Psoas muscle (tissue), 8 donors: ENCODE measurements at places on chromosomes 4 and X. TPM values are rescaled to one million over a fixed set of nuclear protein-coding genes. Genes with fewer than 3 reads are reported as not detected.

DNA sequence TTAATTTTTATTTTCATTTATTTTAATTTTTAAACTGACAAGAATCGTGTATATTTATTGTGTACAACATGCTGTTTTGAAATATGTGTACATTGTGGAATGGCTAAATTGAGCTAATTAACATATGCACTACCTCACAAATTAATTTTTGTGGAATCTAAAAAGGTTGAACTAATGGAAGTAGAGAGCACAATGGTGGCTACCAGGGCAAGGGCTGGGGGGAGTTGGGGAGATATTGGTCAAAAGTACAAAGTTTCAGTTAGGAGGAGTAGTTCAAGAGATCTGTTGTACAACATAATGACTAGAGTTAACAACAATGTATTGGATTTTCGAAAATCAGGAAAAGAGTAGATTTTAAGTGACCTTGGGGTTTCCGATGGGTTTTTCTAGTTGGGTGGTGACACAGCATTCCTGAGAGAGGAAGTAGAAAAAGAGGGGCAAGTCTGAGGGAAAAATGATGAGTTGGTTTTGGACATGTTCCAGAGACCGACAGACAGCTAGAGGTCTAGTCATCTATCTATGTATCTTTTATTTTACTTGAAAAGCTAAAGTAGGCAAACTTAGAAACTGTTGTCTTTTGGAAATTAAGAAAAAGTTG is 23.2 kb downstream of the APOO start:
- H3K27me3 ChIP-seq = no peaks in the 10 kb centered on the region
- H3K36me3 ChIP-seq = no peaks in the 10 kb centered on the region
- no peak overlapping the region for H3K4me3 ChIP-seq

GRCh38 chrX:147322496-147322895 is 508.0 kb upstream of the CXorf51A start:
- no peak overlapping the region for H3K4me3 ChIP-seq
- H3K36me3 ChIP-seq = no peaks in the 10 kb centered on the region
- H3K4me1 ChIP-seq = no peaks in the 10 kb centered on the region
- no peak for DNase-seq

DNA sequence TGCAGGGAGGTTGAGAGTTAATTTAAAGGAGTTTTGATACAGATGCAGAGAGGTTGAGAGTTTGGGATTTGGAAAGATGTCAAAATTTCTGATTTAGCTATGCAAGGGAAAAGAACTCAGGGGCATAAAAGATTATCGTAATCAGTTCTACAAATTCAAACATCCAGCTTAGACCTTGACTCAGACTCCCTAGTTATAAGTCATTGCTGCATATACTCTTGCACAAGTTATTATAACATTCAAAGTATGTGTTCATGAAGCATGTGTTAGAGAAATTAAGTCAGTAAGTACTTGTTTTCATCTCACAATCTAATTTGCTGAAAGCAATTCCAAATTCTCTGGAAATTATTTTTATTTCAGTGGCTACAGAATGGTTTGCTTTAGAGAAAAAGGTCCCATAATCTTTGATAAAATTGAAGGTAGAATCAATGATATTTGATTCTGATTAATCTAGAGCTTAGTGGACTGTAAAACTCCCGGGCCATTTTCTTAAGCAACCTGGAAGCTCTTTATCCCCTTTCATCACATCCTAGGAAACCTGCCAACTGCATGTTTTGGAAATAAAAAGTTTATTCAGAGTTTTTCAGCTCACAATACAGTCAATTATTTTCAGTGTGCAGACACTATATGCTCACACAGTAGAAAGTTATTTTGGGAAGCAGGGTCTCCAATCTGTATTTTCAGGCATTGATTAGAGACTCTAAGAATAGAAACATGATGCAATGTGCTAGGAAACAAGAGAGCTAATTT is 132.9 kb upstream of the SPANXC start:
- no peaks in the 10 kb centered on the region for H3K36me3 ChIP-seq
- H3K4me1 ChIP-seq = no peaks in the 10 kb centered on the region
- no peak overlapping the region for H3K4me3 ChIP-seq
- no peak overlapping the region for H3K27ac ChIP-seq

DNA sequence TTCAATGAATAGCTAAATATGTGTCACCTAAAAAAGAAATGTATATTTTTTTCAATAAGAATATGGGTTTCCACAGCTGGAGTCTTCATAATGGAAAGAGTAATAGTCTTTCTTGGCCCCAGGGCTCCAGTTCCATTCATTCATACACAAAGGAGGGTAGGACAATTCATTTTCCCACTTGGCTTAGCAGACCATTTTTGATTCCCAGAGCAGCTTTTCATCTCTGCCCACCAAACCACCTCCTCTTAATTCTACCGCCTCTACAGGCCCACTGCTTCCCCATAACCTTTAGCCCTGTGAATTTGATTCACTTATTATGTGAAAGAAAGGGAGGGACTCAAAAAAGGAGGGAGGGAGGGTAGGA is 129.9 kb upstream of the PAK3 start:
- H3K27me3 ChIP-seq = no peaks in the 10 kb centered on the region
- H3K27ac ChIP-seq = no peak overlapping the region
- no peak overlapping the region for H3K4me3 ChIP-seq
- H3K36me3 ChIP-seq = no peaks in the 10 kb centered on the region
- H3K4me1 ChIP-seq = no peaks in the 10 kb centered on the region

- no peak overlapping the region for H3K4me3 ChIP-seq
- no peak for DNase-seq
- no peaks in the 10 kb centered on the region for H3K27me3 ChIP-seq
- H3K4me1 ChIP-seq = no peaks in the 10 kb centered on the region
Measured at GRCh38 chr4:95153182-95153581, 395.4 kb downstream of the BMPR1B start.

- H3K27ac ChIP-seq = no peak overlapping the region
- H3K4me3 ChIP-seq = no peak overlapping the region
- H3K27me3 ChIP-seq = no peaks in the 10 kb centered on the region
Measured at GRCh38 chrX:118521435-118521834, 25.8 kb downstream of the DOCK11 start.

GRCh38 chr4:48752726-48753125 is 27.4 kb downstream of the FRYL start:
- H3K4me1 ChIP-seq = peaks cover 42% of the 10 kb centered on the region
- no peak overlapping the region for H3K4me3 ChIP-seq
- no peaks in the 10 kb centered on the region for H3K27me3 ChIP-seq

GRCh38 chr4:137806420-137806819 is 274.1 kb upstream of the PCDH18 start:
- no peaks in the 10 kb centered on the region for H3K36me3 ChIP-seq
- no peaks in the 10 kb centered on the region for H3K27me3 ChIP-seq
- no peak overlapping the region for H3K27ac ChIP-seq
- no peak for DNase-seq
- H3K4me3 ChIP-seq = no peak overlapping the region
- H3K4me1 ChIP-seq = no peaks in the 10 kb centered on the region

GRCh38 chrX:109655502-109656201 is 30.7 kb upstream of the KCNE5 start:
- no peaks in the 10 kb centered on the region for H3K36me3 ChIP-seq
- H3K27ac ChIP-seq = no peak overlapping the region
- H3K4me1 ChIP-seq = no peaks in the 10 kb centered on the region
- DNase-seq = no peak
- H3K27me3 ChIP-seq = no peaks in the 10 kb centered on the region

DNA sequence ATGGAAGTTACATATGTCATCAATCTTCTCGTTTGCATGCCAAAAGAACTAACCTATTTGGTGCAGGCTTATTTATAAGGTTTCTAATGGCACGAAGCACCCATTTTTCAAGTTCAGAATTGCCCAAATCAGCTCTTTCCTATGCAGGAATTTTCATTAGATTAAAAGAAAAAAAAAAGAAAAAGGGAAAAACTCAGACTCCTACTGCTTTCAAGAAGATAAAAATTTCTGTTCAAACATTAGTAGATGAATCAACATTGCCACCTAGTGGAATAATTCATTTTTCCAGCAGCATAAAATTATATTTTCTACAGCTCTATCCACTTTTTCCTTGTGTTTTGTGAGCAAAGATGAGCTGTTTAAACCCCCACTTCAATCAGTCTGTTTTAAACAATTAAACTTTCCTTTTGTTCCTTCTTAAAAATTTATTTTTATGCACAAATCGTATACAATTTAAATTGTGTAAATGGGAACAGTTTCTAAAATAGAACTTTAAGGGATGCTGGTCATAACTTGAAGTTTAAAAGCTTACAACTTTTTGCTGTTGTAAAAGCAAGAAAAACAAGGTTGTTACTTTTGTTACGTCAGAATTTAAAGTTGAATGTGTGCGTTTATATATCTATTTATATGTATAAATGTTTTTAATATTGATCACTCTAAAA is 309.9 kb downstream of the ARAP2 start:
- no peaks in the 10 kb centered on the region for H3K27me3 ChIP-seq
- H3K4me1 ChIP-seq = no peaks in the 10 kb centered on the region
- no peak overlapping the region for H3K4me3 ChIP-seq
- no peak for DNase-seq
- H3K36me3 ChIP-seq = no peaks in the 10 kb centered on the region

DNA sequence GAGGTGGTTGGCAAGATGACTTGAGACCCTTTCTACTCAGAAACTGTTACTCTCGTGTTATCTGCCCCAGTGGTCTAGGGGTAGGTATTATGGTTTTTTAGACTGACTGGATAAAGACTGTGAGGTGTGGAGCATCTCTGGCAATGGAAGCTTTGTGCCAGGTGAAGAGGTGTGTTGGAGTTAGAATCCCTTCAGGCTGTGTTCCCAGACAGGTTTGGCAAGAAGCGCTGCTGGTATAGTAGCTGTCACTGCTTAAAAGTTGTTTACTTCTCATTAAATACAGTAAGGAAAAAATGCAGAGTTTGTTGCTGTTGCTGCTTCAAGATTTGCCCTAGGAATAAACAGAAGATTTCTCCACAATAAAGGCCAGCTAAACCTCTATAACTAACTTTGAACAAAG is 35.3 kb downstream of the AREG start:
- H3K4me1 ChIP-seq = no peaks in the 10 kb centered on the region
- H3K27me3 ChIP-seq = peaks cover 5% of the 10 kb centered on the region
- H3K4me3 ChIP-seq = no peak overlapping the region
- H3K27ac ChIP-seq = no peak overlapping the region
- H3K36me3 ChIP-seq = no peaks in the 10 kb centered on the region
- no peak for DNase-seq

GRCh38 chr4:176134670-176135069 is 60.7 kb downstream of the SPATA4 start:
- H3K27me3 ChIP-seq = no peaks in the 10 kb centered on the region
- no peak overlapping the region for H3K27ac ChIP-seq
- H3K4me1 ChIP-seq = no peaks in the 10 kb centered on the region
- no peak overlapping the region for H3K4me3 ChIP-seq
- DNase-seq = no peak
- no peaks in the 10 kb centered on the region for H3K36me3 ChIP-seq

GRCh38 chr4:38145033-38145678 is 185.0 kb downstream of the PTTG2 start:
- H3K27me3 ChIP-seq = no peaks in the 10 kb centered on the region
- no peaks in the 10 kb centered on the region for H3K4me1 ChIP-seq
- no peak overlapping the region for H3K4me3 ChIP-seq
- H3K27ac ChIP-seq = no peak overlapping the region
- no peaks in the 10 kb centered on the region for H3K36me3 ChIP-seq

GRCh38 chr4:6688879-6689505 is 4.7 kb upstream of the S100P start:
- no peak overlapping the region for H3K4me3 ChIP-seq
- no peak overlapping the region for H3K27ac ChIP-seq
- no peaks in the 10 kb centered on the region for H3K4me1 ChIP-seq
- H3K27me3 ChIP-seq = no peaks in the 10 kb centered on the region

- H3K4me3 ChIP-seq = peak overlapping the region; percentile 74
- no peaks in the 10 kb centered on the region for H3K4me1 ChIP-seq
- DNase-seq = no peak
- H3K27me3 ChIP-seq = peaks cover 15% of the 10 kb centered on the region
Measured at GRCh38 chr4:7938266-7938608, 1.4 kb downstream of the AFAP1 start.

- H3K4me1 ChIP-seq = peaks cover 4% of the 10 kb centered on the region
- no peaks in the 10 kb centered on the region for H3K36me3 ChIP-seq
- no peak overlapping the region for H3K27ac ChIP-seq
- H3K27me3 ChIP-seq = no peaks in the 10 kb centered on the region
Measured at GRCh38 chrX:129606918-129607317, 47.8 kb downstream of the APLN start.

DNA sequence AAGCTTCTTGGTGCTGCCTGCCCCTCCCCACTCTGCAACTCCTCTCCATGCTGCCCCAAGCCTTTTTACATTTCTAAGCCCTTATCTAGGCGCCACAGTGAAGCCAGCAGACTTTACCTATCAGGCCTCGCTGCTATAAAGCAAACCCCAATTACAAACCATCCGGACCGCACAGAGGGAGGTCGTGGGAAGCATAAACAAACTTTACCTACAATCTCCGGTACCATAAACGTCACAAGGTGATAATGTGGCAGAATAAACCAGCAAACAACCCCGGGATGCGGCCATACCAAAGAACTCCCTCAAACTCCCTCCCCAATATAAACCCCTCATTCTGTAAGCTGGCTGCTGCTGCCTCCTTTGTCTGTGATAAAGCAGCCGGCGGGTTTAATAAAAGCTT is 54.0 kb upstream of the ZCCHC13 start:
- H3K27ac ChIP-seq = peak overlapping the region; percentile 50
- no peak for DNase-seq
- H3K4me1 ChIP-seq = no peaks in the 10 kb centered on the region
- H3K36me3 ChIP-seq = no peaks in the 10 kb centered on the region
- H3K4me3 ChIP-seq = no peak overlapping the region
- no peaks in the 10 kb centered on the region for H3K27me3 ChIP-seq

GRCh38 chr4:157004279-157005161 is 32.9 kb upstream of the PDGFC start:
- H3K4me1 ChIP-seq = peaks cover 12% of the 10 kb centered on the region
- peak overlapping the region; percentile 65 for H3K27ac ChIP-seq
- peak overlapping the region; percentile 5 for H3K4me3 ChIP-seq
- H3K27me3 ChIP-seq = no peaks in the 10 kb centered on the region
- no peak for DNase-seq

GRCh38 chrX:112947981-112948615 is 107.5 kb upstream of the AMOT start:
- no peak overlapping the region for H3K27ac ChIP-seq
- H3K27me3 ChIP-seq = no peaks in the 10 kb centered on the region
- no peaks in the 10 kb centered on the region for H3K36me3 ChIP-seq
- H3K4me3 ChIP-seq = no peak overlapping the region
- no peaks in the 10 kb centered on the region for H3K4me1 ChIP-seq

- no peaks in the 10 kb centered on the region for H3K27me3 ChIP-seq
- H3K36me3 ChIP-seq = peaks cover 7% of the 10 kb centered on the region
- H3K4me3 ChIP-seq = no peak overlapping the region
- H3K27ac ChIP-seq = peak overlapping the region; percentile 26
Measured at GRCh38 chr4:88745581-88746163, 48.0 kb upstream of the NAP1L5 start.

The COX18 gene
- 8.9 TPM for total RNA-seq

The ODAPH gene
- 0.15 TPM for total RNA-seq

The CT45A1 gene
- not detected for total RNA-seq

The SMIM10 gene
- total RNA-seq = 1.6 TPM

The CXCL11 gene
- total RNA-seq = not detected

The UGT2B17 gene
- not detected for total RNA-seq

The MAGEA1 gene
- not detected for total RNA-seq

The SRPX gene
- total RNA-seq = 22.5 TPM

The CXXC4 gene
- total RNA-seq = 0.15 TPM
